ENCODE measurements at places on chromosomes 12 and 14. TPM values are rescaled to one million over a fixed set of nuclear protein-coding genes. Genes with fewer than 3 reads are reported as not detected.

Gene BRF1
- 10.4 TPM for total RNA-seq

Gene SERPINA12
- not detected for total RNA-seq

Gene SDR9C7
- total RNA-seq: not detected

DNA sequence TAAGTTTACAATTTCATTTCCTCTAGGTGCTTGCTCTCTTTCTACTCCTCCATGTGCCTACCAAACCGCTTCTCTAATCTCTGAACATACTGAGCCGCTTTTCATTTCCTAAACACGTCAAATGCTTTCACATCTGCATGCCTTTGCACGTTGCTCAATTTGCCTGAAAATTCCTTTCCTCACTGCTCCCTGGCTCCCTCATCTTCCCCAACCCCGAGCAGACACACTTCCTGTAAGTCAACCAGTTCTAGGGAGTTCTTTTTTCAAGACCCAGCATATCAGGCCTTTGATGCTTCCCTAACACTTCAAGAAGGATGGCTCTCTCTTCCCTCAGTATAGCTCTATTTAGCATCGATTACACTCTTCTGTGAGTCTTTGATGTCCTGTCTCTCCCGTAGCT lies 50.3 kb downstream of the LMO3 start:
- no peak for DNase-seq

DNA sequence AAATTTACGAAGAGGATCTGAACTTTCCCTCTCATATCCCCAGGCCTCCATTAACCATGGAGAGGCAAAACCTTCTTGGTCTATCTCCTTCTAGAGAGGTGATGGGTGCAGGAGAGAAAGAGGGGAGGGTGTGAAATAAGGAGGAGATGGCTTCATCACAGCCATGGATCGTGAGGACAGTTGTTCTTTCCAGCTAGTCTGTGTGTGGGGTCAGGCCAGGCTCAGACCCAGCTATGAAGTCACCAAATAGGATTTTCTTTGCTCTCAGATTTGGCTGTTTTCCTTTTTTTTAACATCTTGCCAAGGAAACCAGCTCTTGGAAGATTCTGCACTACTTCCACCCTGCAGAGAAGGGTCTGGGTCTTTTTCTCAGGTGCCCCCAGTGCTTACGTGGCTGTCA lies 64.9 kb upstream of the FAM181A start:
- no peak for DNase-seq

GRCh38 chr12:46835785-46836184 lies 10.0 kb upstream of the SLC38A4 start:
- no peak for DNase-seq

- no peak for DNase-seq
Observed at GRCh38 chr14:39264558-39264957, 30.8 kb downstream of the MIA2 start.

GRCh38 chr14:105913861-105914260 lies 387.5 kb downstream of the TMEM121 start:
- DNase-seq: no peak

GRCh38 chr14:59175404-59175803 lies 13.1 kb upstream of the DAAM1 start:
- DNase-seq: no peak

DNA sequence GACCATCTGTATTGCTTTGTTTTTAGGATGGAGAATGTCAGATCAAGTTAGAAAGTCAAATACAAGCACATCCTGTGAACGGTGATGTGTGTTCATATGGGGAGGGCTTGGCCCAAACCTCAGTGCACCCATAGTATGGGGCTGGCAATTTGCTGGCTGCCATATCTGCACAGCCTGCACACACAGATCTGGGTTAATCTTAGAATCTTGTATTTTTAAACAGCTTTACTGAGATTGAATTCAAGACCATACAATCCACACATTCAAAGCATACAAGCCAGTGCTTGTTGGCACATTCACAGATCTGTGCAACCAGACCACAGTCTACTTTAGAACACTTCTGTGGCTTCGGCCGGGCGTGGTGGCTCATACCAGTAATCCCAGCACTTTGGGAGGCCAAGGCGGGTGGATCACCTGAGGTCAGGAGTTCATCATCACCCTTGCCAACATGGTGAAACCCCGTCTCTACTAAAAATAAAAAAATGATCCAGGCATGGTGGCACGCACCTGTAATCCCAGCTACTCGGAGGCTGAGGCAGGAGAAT lies 90.4 kb downstream of the CCDC92 start:
- no peak for DNase-seq

All from M059J (cell line).